Diencephalon (tissue), 1 donor: ENCODE measurements at places on chromosomes 7 and 10. TPM values are rescaled to one million over a fixed set of nuclear protein-coding genes. Genes with fewer than 3 reads are reported as not detected.

The CDHR3 gene
- 6.7 TPM for total RNA-seq

The KIN gene
- 11.1 TPM for total RNA-seq

The RAB19 gene
- total RNA-seq: not detected

The TRIM73 gene
- total RNA-seq: 4.4 TPM

The CADPS2 gene
- 36.2 TPM for total RNA-seq

The TM9SF3 gene
- 134 TPM for total RNA-seq

The POLR2J gene
- 13.1 TPM for total RNA-seq

The CTTNBP2 gene
- total RNA-seq: 25.4 TPM

The IKZF5 gene
- 10.6 TPM for total RNA-seq

The POLR2J2 gene
- 5.3 TPM for total RNA-seq

The PON1 gene
- 1.2 TPM for total RNA-seq

The ANK3 gene
- total RNA-seq: 291 TPM

The VIM gene
- 259 TPM for total RNA-seq

The HMX3 gene
- 2.8 TPM for total RNA-seq

The KIAA1217 gene
- total RNA-seq: 5.3 TPM

The OGDH gene
- 60.9 TPM for total RNA-seq

The PKD2L1 gene
- 0.46 TPM for total RNA-seq

The TAS2R41 gene
- not detected for total RNA-seq

The RAMP3 gene
- total RNA-seq: 6.2 TPM

The PVRIG gene
- not detected for total RNA-seq

The TBXAS1 gene
- 6.0 TPM for total RNA-seq

The TEX36 gene
- not detected for total RNA-seq

The AKR1C8 gene
- not detected for total RNA-seq

The SFRP4 gene
- 3.2 TPM for total RNA-seq

The FKBP9 gene
- total RNA-seq: 62.7 TPM

The PSAP gene
- 804 TPM for total RNA-seq

The LRRC18 gene
- total RNA-seq: 0.23 TPM

The RGR gene
- total RNA-seq: 1.6 TPM

The GFRA1 gene
- total RNA-seq: 42.7 TPM

The AUTS2 gene
- 82.1 TPM for total RNA-seq

The ABCC2 gene
- total RNA-seq: 1.6 TPM

The PRXL2A gene
- 68.3 TPM for total RNA-seq

The COL26A1 gene
- 31.6 TPM for total RNA-seq

The KNDC1 gene
- 18.5 TPM for total RNA-seq

The SLC26A5 gene
- total RNA-seq: 0.46 TPM

The TFEC gene
- 2.1 TPM for total RNA-seq

The FXYD4 gene
- not detected for total RNA-seq

The NUTM2E gene
- 0.46 TPM for total RNA-seq

The IFIT1B gene
- total RNA-seq: 0.92 TPM

The OLAH gene
- total RNA-seq: not detected

The PKD1L1 gene
- total RNA-seq: 0.92 TPM

The BMS1 gene
- total RNA-seq: 14.3 TPM

The OGDHL gene
- total RNA-seq: 23.1 TPM

The CRPPA gene
- total RNA-seq: 11.8 TPM

The CNNM1 gene
- total RNA-seq: 6.5 TPM

The IQUB gene
- total RNA-seq: 8.5 TPM

The BET1 gene
- total RNA-seq: 28.4 TPM

The PRKAR2B gene
- total RNA-seq: 197 TPM

The STOX1 gene
- 15.7 TPM for total RNA-seq
